Right cardiac atrium (tissue), 5 donors: ENCODE measurements at places on chromosomes 7 and 10. TPM values are rescaled to one million over a fixed set of nuclear protein-coding genes. Genes with fewer than 3 reads are reported as not detected.

KLF14 gene
- 0.17 TPM for total RNA-seq

FAM180A gene
- 11.3 TPM for total RNA-seq

GALNT17 gene
- 0.71 TPM for total RNA-seq

ZP3 gene
- not detected for total RNA-seq

ADAMTS14 gene
- 0.03 TPM for total RNA-seq

AEBP1 gene
- 94.6 TPM for total RNA-seq

ACBD7 gene
- not detected for total RNA-seq

LGI1 gene
- not detected for total RNA-seq

ANKRD61 gene
- not detected for total RNA-seq

LRIT1 gene
- not detected for total RNA-seq

OR2A5 gene
- not detected for total RNA-seq

PIP gene
- total RNA-seq, result not detected

FAM237B gene
- total RNA-seq, result not detected
